ENCODE measurements at places on chromosomes 6 and 20. TPM values are rescaled to one million over a fixed set of nuclear protein-coding genes. Genes with fewer than 3 reads are reported as not detected.

- DNase-seq: no peak
Observed at GRCh38 chr6:2534406-2535042, 216.2 kb downstream of the MYLK4 start.

DNA sequence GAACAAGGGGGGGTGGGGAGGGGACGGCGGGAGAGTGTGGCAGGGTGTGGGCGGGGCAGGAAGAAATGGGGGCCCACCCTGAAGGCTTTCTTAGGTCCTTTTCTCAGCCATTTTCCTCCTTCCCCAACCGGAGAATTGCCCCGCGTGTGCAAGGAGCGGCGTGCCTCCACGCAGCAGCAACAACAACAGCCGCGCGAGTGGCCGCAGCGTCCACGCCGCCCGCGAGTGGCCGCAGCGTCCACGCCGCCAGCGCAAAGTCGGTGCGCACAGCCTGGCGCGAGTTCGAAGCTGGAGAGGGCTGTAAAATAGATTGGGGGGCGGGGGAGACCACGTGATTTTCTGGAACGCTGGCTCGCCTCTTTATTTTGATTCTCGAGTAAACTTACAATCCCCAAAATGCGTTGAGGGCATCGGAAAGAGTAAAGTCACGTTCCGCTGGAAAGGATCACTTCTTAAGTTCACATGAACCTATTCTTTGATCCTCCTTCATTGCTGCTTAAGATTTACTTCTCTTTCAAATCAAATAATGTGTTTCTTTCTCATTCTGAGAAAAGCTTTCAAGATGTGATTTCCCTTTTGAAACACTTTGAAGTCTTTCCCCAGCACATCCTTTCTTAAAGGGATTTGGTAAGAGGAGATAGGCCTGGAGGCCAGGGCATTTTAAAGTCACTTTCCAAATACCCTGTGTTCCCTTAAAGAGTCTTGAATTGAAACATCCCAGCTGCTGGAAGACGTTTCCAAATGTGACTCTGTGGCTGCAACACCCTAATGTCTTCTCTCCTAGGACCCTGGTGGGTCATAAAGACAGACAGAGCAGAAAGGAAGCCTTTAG is 66.7 kb upstream of the ZNF217 start:
- DNase-seq: no peak

The LY6G6C gene
- total RNA-seq: not detected

GRCh38 chr20:5784735-5785134 is 34.5 kb downstream of the SHLD1 start:
- no peak for DNase-seq

The TNFRSF6B gene
- total RNA-seq: 0.64 TPM

DNA sequence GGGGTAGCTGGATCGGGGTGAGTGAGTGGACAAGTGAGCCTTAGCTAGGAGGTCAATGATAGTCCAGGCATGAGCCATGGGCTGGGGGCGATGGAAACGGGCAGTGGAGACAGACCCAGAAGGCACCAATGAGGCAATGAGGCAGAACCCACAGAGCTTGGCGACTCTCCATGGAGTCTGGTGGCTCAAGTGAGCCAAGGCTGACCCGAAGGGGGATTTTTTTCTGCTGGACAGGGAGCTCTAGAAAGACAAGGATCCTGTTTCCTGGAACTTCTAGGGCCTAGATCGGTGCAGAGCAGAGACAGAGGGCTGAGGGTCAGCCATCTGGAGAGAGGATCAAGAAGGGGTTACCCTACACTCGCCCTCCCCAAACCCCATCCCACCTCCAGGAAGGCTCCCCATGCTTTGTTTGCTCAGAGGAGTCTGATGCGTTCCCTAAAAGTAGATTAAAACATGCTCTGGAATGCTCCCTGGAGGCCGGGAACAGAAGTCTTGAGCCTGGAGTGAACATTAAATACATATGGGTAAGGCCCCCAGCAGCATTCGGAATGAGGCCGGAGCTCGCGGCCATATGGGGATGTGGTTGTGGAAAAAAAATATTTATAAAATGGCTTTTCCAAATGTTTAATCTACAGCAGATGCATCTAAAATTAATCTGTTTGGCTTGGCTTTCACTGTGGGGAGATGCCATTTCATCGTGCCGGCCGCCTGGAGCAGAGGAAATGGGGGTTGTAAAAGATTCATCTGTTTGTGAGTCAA is 237.8 kb upstream of the PMEPA1 start:
- DNase-seq: no peak

GRCh38 chr6:134564705-134565104 is 246.8 kb upstream of the SGK1 start:
- no peak for DNase-seq

DNA sequence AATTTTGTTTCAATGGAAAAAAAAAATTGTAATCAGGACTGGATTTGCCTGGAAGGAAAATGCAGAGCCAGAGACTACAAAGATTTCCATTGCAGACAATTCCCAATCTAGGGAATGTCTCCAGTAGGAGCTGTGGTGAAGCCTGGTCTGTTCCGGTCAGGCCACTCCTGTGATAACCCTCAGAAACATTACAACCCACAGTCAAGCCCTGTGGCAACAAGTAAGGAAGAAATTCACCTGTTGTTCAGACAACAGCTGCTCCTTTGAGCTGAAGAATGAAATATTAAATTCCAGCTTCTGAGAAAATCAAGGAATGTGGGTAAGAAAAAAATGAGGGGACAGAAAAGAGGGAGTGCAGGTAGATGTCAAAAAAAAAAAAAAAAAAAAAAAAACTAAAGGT is 8.0 kb downstream of the PRKN start:
- DNase-seq: no peak

DNA sequence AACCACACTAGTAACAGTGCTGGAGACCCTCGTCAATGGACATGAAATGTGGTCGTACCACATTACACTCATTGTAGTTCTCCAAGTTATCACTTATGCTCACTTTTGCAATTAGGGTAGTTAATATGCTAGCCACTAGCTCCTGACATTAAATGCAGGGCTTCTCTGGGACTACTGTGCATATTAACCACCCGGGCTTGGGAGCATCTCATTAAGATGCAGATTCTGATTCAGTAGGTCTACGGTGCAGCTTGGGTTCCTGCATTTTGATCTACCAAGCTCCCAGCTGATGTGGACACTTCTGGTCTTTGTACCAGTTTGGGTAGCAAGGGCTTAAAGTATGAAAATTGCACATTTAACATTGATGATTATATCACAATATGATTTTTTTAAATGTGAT is 98.0 kb downstream of the ZFP64 start:
- DNase-seq: no peak

The NNAT gene
- 0.25 TPM for total RNA-seq

The HLA-DQA2 gene
- 2.7 TPM for total RNA-seq

DNA sequence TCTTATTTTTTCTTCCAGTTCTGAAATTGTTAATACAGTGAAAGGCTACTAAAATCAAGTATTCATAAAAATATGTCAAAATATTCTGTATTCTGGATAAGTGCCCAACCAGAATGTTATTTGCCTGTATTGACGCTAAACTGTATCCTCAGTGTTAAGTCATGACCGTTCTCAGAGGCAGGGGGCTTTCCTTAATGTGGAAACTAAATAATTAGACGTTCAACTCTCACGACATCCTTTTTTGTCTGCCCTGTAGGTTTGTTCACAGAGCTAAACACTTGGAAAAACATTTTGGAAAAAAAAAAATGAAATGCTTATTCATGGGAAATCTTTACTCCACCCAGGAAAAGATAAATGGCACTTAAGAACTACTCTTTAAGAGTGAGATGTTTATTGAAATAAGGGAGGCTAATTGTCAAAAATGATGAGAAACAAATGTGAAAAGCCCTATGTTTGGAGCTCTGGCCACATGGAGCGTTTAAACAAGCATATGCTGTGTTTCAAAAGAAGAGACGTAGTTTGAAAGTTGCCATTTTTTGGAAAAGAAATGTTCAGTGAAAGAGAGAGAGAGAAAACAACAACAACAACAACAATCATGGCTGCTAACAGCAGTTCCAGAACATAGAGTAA is 453.1 kb upstream of the MARCKS start:
- DNase-seq: no peak

The TAGAP gene
- total RNA-seq: 2.1 TPM

The MRPS18A gene
- total RNA-seq: 46.0 TPM

DNA sequence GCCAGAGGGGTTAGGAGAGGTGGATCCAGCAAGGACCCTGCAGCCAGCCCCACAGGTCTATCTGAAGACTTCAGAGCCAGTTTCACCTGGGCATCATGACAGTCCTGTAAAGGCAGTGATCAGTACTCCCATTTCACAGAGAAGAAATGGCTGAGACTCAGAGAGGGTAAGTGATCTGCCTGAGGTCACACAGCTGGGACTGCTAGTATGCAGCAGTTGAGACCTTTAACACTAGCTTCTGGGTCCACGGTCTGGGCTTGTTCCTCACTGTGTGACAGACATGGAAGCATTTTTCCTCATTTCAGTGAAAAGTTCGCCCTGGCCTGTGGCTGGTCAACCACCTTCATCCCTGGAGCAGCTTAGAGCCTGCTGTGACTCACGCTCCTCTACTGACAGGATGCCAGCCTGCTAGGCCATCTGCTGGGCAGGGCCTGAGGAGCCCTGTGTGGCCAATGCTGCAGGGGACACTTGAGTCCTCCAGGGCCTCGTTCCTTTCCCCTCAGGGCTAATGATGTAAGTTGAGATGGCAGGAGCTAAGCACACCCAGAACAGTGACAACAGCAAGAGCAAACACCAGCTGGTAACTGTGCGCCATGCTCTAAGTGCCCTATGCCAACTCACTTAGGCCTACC is 192.0 kb downstream of the LRFN2 start:
- no peak for DNase-seq

DNA sequence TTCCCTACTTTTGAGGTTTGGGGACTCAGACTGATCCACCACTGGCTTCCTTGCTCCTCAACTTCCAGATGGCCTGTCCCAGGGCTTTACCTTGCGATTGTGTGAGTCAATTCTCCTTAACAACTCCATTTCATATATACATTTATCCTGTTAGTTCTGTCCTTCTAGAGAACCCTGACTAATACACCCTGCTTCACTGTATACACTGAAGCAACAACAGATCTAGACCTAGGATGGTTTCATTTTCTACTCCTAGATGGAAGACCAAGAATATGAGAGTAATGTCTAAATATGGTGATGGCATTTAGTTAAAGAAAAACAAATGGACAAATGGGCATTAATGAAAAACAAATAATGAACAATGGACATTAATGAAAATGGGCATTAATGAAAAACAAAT is 225.6 kb downstream of the LMBRD1 start:
- no peak for DNase-seq

DNA sequence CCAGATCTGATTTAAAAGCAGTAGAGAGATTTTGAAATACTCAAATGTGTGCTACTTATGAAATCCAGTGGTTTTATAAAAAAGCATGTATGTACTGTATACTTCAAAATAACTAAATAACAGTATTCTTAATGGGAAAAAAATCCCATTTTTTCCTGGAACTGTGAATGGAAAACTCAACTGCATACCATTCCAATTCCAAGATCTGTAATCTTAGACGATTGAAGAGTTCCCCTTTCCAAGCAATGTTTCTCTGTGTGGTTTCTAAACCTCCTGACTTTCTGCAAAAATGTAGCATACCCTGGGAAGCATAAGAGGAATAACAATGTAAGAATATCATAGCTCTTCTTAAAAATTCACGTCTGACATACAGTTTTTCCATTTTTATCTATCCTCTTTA is 40.3 kb upstream of the HIVEP2 start:
- DNase-seq: no peak

DNA sequence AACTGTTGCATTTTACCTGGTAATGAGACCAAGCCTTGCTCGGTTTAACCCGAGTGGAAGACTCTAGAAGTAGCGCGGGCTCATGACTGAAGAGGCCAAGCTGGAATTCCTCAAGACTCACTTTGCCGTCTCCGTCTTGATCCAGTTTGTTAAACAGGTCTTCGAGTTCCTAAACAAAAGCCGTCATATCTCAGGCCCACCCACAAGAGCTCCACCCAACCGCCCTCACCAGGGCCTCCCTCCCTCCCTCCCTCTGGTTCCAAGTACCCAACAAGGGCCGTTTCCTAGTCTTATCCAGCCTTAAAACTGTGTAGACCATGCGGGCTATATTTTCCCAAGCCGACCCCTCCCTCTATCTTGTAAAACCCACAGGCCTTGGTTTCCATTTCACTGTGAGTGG is 81.4 kb downstream of the NINL start:
- DNase-seq: no peak
